ENCODE measurements at places on chromosomes 7 and 10.

DNA sequence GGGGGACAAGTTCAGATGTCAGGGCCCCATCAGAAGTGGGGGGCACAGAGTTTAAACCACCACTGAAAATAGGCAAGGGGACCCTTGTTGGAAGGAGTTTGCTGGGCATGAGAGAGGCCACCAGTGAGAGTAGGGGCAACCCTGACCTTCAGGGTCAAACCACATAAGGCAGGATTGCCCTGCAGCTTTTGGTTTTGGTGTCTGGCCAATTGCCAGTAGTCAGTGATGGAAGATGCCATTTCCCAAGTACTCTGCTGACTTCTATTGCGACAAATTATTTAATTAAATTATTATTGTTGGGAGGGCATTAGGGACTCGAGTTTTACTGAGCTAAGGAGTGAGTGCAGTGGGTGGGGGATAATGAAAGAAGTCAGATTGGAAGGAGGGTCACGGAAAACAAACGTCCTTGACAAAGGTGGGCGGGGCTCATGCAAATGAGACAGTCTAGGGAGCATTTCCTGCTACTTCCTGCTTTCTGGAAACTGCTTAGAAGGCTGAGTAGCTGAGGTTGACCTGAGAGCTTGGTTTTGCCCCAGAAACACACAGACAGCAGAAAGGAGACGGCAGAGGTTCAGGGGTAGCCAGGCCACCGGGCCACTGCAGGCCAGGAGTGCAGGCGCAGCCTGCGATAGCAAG is 74.2 kb upstream of the ANLN start:
- H3K36me3 ChIP-seq = no peaks in the 10 kb centered on the region
- H3K4me3 ChIP-seq = no peak overlapping the region
- no peak overlapping the region for H3K27ac ChIP-seq
- no peak for DNase-seq

GRCh38 chr7:132489776-132490237 is 86.5 kb downstream of the PLXNA4 start:
- H3K27ac ChIP-seq = no peak overlapping the region
- no peaks in the 10 kb centered on the region for H3K36me3 ChIP-seq
- peaks cover 8% of the 10 kb centered on the region for H3K27me3 ChIP-seq
- no peak for DNase-seq

- DNase-seq = no peak
- peaks cover 3% of the 10 kb centered on the region for H3K27me3 ChIP-seq
- H3K27ac ChIP-seq = no peak overlapping the region
- H3K36me3 ChIP-seq = no peaks in the 10 kb centered on the region
- H3K4me1 ChIP-seq = peaks cover 11% of the 10 kb centered on the region
These were observed 489.2 kb upstream of the ZMIZ1 start for GRCh38 chr10:78579576-78579975.

- H3K27ac ChIP-seq = peak overlapping the region; percentile 57
- H3K36me3 ChIP-seq = peaks cover 8% of the 10 kb centered on the region
- H3K27me3 ChIP-seq = peaks cover 73% of the 10 kb centered on the region
- no peak overlapping the region for H3K4me3 ChIP-seq
These were observed 4.1 kb downstream of the LBX1 start for GRCh38 chr10:101224910-101225823.

DNA sequence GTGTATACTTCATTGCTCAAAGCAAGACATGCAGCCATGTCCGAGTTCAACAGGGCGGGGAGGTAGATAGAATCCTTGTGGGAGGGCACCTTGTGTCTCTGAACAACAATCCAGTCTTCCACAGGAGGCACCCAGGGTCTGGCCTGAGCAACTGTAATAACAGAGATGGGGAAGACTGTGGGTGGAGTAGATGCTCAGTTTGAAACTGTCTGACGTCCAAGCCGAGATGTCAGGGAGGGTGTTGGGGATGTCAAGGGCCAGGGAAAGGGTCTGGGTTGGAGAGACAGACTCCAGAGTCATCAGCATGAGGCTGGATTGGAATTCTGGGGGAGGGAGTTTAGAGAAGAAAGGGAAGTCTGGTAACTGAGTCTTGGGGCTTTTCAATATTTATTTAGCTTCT is 88.0 kb downstream of the FANK1 start:
- no peak overlapping the region for H3K4me3 ChIP-seq
- no peaks in the 10 kb centered on the region for H3K4me1 ChIP-seq
- no peaks in the 10 kb centered on the region for H3K36me3 ChIP-seq
- H3K27me3 ChIP-seq = no peaks in the 10 kb centered on the region
- H3K27ac ChIP-seq = no peak overlapping the region

- H3K4me3 ChIP-seq = no peak overlapping the region
- H3K27me3 ChIP-seq = no peaks in the 10 kb centered on the region
- no peaks in the 10 kb centered on the region for H3K36me3 ChIP-seq
- DNase-seq = no peak
These were observed 77.6 kb downstream of the ITGA8 start for GRCh38 chr10:15642095-15642494.

- H3K4me1 ChIP-seq = no peaks in the 10 kb centered on the region
- H3K4me3 ChIP-seq = no peak overlapping the region
- peaks cover 4% of the 10 kb centered on the region for H3K27me3 ChIP-seq
- DNase-seq = no peak
- no peak overlapping the region for H3K27ac ChIP-seq
- no peaks in the 10 kb centered on the region for H3K36me3 ChIP-seq
These were observed 121.6 kb downstream of the CREB5 start for GRCh38 chr7:28533731-28534531.

GRCh38 chr7:152185558-152185957 is 160.1 kb downstream of the GALNT11 start:
- H3K36me3 ChIP-seq = peaks cover 55% of the 10 kb centered on the region
- H3K4me1 ChIP-seq = no peaks in the 10 kb centered on the region
- H3K27me3 ChIP-seq = no peaks in the 10 kb centered on the region
- H3K4me3 ChIP-seq = no peak overlapping the region
- no peak overlapping the region for H3K27ac ChIP-seq
